Kidney (tissue), 22 donors: ENCODE measurements at places on chromosomes 3 and 15.

GRCh38 chr3:123286308-123287023, 84.7 kb downstream of the SEC22A start:
- peak; percentile 60 for DNase-seq
- peaks cover 2% of the 10 kb centered on the region for H3K36me3 ChIP-seq
- H3K27me3 ChIP-seq: no peaks in the 10 kb centered on the region
- H3K27ac ChIP-seq: no peak overlapping the region
- H3K4me3 ChIP-seq: no peak overlapping the region

- peaks cover 2% of the 10 kb centered on the region for H3K36me3 ChIP-seq
- H3K27ac ChIP-seq: no peak overlapping the region
- peaks cover 4% of the 10 kb centered on the region for H3K4me1 ChIP-seq
Observed at GRCh38 chr3:32493437-32494414, 8.9 kb downstream of the CMTM6 start.

GRCh38 chr15:82178061-82178460, 84.5 kb downstream of the EFL1 start:
- no peak overlapping the region for H3K27ac ChIP-seq
- DNase-seq: no peak
- H3K27me3 ChIP-seq: no peaks in the 10 kb centered on the region
- no peak overlapping the region for H3K4me3 ChIP-seq
- H3K4me1 ChIP-seq: no peaks in the 10 kb centered on the region

GRCh38 chr3:52231502-52232278, 6.2 kb upstream of the TLR9 start:
- H3K4me1 ChIP-seq: no peaks in the 10 kb centered on the region
- no peak overlapping the region for H3K27ac ChIP-seq
- H3K27me3 ChIP-seq: no peaks in the 10 kb centered on the region
- peaks cover 14% of the 10 kb centered on the region for H3K36me3 ChIP-seq
- H3K4me3 ChIP-seq: no peak overlapping the region

DNA sequence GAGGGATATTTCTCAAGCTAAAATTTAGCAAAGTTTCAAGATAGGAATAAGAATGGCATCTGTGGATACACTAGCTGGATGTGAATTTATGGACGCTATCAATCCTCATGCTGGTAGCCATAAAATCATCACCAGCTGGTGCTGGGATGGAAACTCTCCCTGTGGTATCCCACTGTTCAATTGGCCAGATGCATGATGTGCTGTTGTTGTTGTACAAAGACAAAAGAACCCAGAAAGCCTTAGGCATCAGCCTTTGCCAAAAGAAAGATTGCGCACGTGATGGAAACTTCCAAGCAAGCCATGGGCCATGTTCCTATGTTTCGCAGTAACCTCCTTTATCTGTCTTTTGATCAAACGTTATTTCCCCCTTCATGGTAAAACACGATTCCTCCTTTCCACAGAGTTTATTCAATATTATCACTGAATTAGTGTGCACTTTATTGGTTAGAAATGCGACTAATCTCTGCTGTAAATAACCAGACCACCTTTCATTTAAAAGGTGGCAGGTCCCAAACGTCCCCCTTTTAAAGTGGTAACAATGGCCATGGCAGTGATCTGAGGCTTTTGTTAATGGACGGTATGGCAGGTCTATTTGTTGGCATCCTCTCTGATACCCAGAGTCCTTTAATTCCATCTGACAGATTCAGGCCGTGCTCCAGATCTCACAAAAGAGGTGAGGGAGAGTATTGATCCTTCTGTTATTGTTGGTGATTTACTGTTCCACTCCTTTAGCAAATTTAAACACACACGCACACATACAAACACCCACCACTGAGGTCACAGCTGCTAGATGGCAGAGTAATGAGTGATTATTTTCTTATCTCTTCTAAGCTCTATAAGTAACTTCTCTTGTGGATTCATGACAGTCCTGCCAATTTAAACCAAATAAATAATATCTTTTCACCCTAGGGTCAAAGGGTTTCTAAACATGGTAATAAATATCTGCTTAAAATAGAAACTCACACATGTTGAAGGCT, 291.2 kb upstream of the KCNMB2 start:
- H3K27me3 ChIP-seq: no peaks in the 10 kb centered on the region
- H3K36me3 ChIP-seq: no peaks in the 10 kb centered on the region
- no peak for DNase-seq
- H3K4me3 ChIP-seq: no peak overlapping the region

DNA sequence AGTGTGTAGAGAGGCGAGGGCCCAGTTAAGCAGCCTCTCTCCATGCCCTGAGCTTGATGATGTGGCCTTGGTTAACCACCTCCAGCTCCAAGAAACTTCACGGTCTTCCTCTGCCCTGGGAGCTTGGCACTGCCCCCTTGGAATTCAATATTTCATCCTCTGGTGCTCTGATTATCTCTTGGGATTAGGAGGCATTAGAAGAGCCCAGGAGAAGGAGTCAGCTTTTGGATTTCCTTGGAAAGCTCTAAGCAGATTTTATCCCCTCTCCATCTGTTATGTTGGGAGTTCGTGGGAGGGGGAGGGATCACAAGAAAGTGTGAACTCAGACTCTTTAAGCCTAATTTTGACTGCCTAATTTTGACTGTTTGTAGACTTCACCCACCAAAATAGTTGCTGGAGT, 132.7 kb upstream of the AGBL1 start:
- H3K27me3 ChIP-seq: no peaks in the 10 kb centered on the region
- no peak for DNase-seq
- H3K4me3 ChIP-seq: no peak overlapping the region
- no peaks in the 10 kb centered on the region for H3K4me1 ChIP-seq
- H3K27ac ChIP-seq: no peak overlapping the region
- H3K36me3 ChIP-seq: no peaks in the 10 kb centered on the region

GRCh38 chr3:66582721-66583423, 82.0 kb upstream of the LRIG1 start:
- H3K36me3 ChIP-seq: no peaks in the 10 kb centered on the region
- DNase-seq: no peak
- no peak overlapping the region for H3K4me3 ChIP-seq
- H3K27ac ChIP-seq: no peak overlapping the region
- H3K4me1 ChIP-seq: no peaks in the 10 kb centered on the region

- H3K4me3 ChIP-seq: no peak overlapping the region
- H3K4me1 ChIP-seq: peaks cover 2% of the 10 kb centered on the region
- no peak for DNase-seq
- H3K27ac ChIP-seq: no peak overlapping the region
Observed at GRCh38 chr15:68082735-68083134, 28.6 kb downstream of the PIAS1 start.

GRCh38 chr15:73752806-73753193, 351 bp downstream of the INSYN1 start:
- no peak overlapping the region for H3K4me3 ChIP-seq
- H3K36me3 ChIP-seq: no peaks in the 10 kb centered on the region
- no peaks in the 10 kb centered on the region for H3K27me3 ChIP-seq
- no peaks in the 10 kb centered on the region for H3K4me1 ChIP-seq

GRCh38 chr15:25849157-25849921, 13.8 kb downstream of the ATP10A start:
- H3K4me3 ChIP-seq: no peak overlapping the region
- H3K27me3 ChIP-seq: no peaks in the 10 kb centered on the region
- H3K36me3 ChIP-seq: no peaks in the 10 kb centered on the region
- no peak for DNase-seq
- H3K27ac ChIP-seq: peak overlapping the region; percentile 48

DNA sequence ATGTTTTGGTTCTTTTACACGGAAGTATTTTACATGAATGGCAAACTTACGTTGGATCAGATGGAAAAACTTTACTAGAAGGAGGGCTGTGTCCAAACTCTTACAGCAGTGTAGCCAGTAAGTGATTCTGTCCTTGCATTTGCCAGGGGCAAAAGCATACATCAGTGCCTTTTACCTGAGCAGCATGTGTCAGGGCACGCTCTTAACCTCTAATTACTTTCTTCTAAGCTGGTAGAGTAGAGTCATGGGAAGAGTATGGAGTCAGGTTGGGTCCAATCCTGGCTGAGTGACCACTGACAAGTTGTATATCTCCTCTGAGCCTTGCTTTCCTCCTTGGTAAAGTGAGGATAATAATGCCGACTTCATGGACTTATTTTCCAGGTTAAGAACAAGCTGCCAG, 47.1 kb downstream of the RYR3 start:
- no peak overlapping the region for H3K4me3 ChIP-seq
- H3K4me1 ChIP-seq: no peaks in the 10 kb centered on the region
- no peak for DNase-seq

GRCh38 chr15:91881569-91882297, 28.2 kb downstream of the SLCO3A1 start:
- no peaks in the 10 kb centered on the region for H3K27me3 ChIP-seq
- H3K36me3 ChIP-seq: no peaks in the 10 kb centered on the region
- H3K4me3 ChIP-seq: no peak overlapping the region
- DNase-seq: no peak
- no peaks in the 10 kb centered on the region for H3K4me1 ChIP-seq

GRCh38 chr15:94877833-94878232, 646.5 kb downstream of the MCTP2 start:
- H3K4me1 ChIP-seq: no peaks in the 10 kb centered on the region
- DNase-seq: no peak
- H3K27me3 ChIP-seq: no peaks in the 10 kb centered on the region
- no peak overlapping the region for H3K4me3 ChIP-seq

- no peaks in the 10 kb centered on the region for H3K27me3 ChIP-seq
- H3K4me3 ChIP-seq: no peak overlapping the region
- no peaks in the 10 kb centered on the region for H3K36me3 ChIP-seq
Observed at GRCh38 chr3:151794080-151794479, 19.8 kb upstream of the AADAC start.

DNA sequence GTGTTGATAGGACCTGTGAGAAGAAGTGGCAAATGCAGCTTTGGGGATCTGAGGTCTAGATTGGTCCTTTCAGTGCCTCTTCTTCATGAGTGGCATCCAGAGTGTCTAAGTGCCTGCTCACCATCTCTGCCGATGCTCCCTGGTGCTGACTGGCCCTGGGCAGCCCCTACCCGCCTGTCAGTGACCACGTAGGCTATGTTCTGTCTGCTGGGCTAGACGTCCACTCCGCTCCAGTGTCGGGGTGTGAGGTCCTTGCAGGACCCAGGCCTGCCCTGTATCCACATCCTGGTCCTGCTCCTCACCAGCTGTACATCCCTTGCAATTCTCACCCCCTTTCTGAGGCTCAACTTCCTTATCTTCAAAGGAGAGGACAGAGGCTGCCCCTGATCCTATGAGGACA, 48.3 kb upstream of the PRR23E start:
- H3K4me3 ChIP-seq: no peak overlapping the region
- DNase-seq: no peak
- H3K4me1 ChIP-seq: no peaks in the 10 kb centered on the region
- H3K27me3 ChIP-seq: no peaks in the 10 kb centered on the region

GRCh38 chr15:82047453-82048400, 1.9 kb upstream of the MEX3B start:
- H3K27ac ChIP-seq: no peak overlapping the region
- H3K4me3 ChIP-seq: peak overlapping the region; percentile 19
- no peak for DNase-seq
- H3K36me3 ChIP-seq: no peaks in the 10 kb centered on the region
- H3K4me1 ChIP-seq: peaks cover 7% of the 10 kb centered on the region

DNA sequence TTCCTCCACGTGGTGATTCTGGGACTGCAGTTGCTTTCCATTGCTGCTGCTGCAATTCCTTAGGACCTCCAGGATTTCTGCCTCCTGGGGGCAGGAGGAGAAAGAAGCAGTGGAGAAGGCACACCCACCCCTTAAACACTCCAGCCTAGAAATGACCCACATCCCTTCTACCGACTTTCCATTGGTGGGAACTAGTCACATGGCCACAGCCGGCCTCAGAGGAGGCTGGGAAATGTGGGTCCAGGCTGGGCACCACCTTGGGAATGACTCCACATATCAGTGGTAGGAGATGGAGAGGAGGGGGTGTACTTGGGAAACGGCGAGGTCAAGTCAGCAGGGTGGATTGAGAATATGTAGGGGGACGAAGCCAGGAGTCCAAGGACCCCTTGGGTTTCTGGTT, 269.4 kb upstream of the CTDSPL start:
- no peaks in the 10 kb centered on the region for H3K36me3 ChIP-seq
- H3K27me3 ChIP-seq: no peaks in the 10 kb centered on the region
- H3K4me1 ChIP-seq: peaks cover 5% of the 10 kb centered on the region
- DNase-seq: no peak

GRCh38 chr3:155772801-155773200, 27.9 kb upstream of the PLCH1 start:
- no peaks in the 10 kb centered on the region for H3K36me3 ChIP-seq
- H3K4me3 ChIP-seq: no peak overlapping the region
- H3K27ac ChIP-seq: no peak overlapping the region
- no peaks in the 10 kb centered on the region for H3K4me1 ChIP-seq
